ENCODE measurements at places on chromosomes 3 and 15. TPM values are rescaled to one million over a fixed set of nuclear protein-coding genes. Genes with fewer than 3 reads are reported as not detected.

Gene CLCN2
- 12.2 TPM for total RNA-seq

Gene LRRC15
- not detected for total RNA-seq

Gene HYAL1
- total RNA-seq: 0.69 TPM

Gene CYP11A1
- 0.23 TPM for total RNA-seq

Gene CCK
- 14.5 TPM for total RNA-seq

Gene TMC3
- total RNA-seq: 0.23 TPM

Gene SLC12A1
- 5.8 TPM for total RNA-seq

Measured in diencephalon (tissue), 1 donor.